ENCODE measurements at places on chromosomes 1 and 21. TPM values are rescaled to one million over a fixed set of nuclear protein-coding genes. Genes with fewer than 3 reads are reported as not detected.
A peak's percentile ranks its signal among the peaks of the same experiment; 100 is the strongest.

DNA sequence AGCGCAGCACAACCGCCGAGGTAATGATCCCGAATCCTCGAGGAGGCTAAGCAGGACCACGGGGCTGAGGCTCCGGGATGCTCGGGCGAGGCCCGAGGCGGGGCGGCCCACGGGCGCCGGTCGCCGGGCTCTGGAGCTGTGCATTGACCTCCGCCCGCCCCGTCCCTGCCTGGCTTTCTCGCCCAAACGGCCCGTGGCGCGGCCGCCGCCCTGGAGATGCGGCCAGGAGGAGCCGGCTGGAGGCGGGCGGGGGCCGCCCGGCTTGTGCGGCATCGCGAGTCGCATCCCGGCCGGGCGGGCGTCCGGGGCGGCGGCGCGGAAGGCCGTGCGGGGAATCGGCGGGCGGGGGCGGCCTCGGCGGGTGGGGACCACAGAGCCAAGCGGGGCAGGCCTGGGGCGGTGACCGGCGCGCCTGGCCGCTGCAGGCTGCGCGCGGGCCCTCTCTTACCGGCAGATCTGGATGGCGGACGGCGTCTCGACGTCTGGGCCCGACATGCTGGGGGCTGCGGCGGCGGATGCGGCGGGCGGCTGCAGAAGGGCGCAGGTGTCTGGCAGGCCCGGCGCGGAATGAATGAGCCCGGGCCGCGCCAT is 663 bp downstream of the ACOT7 start:
- peak; percentile 67 for DNase-seq

DNA sequence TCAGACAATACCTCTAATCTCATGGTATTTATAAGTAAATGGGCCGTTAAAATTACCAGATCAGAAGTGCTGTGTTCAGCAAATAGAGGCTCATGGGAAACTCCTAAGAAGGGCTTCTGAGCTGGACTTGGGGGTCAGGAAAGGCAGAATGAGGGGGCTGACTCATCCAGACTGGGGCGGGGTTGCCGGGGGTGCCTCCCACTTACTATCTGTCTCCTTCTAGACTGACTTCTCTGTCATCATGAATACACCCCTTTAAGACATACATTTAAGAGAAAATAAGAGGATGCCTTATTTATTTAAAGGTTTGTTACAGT is 96.0 kb upstream of the ERRFI1 start:
- no peak for DNase-seq

GRCh38 chr1:11924334-11925195 is 1.7 kb downstream of the KIAA2013 start:
- no peak for DNase-seq

GRCh38 chr1:9248341-9249262 is 14.0 kb downstream of the H6PD start:
- DNase-seq = no peak

The TCP10L gene
- 0.91 TPM for total RNA-seq

The RORC gene
- 11.3 TPM for total RNA-seq

The VANGL2 gene
- total RNA-seq = 0.18 TPM
